ENCODE measurements at places on chromosomes 4 and X.

GRCh38 chr4:123505095-123506010 lies 108.8 kb downstream of the SPRY1 start:
- peak; percentile 90 for DNase-seq
- no peak overlapping the region for H3K27ac ChIP-seq
- peaks cover 45% of the 10 kb centered on the region for H3K27me3 ChIP-seq
- H3K36me3 ChIP-seq: no peaks in the 10 kb centered on the region
- peak overlapping the region; percentile 57 for H3K4me3 ChIP-seq
- peaks cover 12% of the 10 kb centered on the region for H3K4me1 ChIP-seq

DNA sequence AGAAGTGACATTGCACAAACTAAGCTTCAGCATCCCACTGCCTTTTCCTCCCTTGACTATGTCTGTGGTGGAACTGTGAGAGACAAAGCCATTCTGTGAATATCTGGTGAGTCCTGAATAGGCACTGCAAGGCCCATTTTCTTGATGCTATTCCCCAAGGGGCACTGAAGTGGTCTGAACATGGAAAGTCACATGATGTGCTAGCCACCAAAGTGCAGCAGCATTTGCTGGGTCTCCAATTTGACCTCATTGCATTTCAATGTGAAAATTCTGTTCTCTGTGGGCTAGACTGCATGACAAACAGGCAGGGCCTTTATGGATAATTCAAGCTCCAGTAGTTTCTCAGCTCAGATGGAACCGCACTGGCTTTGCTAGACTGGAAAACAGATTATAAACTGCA lies 627.4 kb upstream of the BOD1L1 start:
- DNase-seq: no peak
- no peaks in the 10 kb centered on the region for H3K36me3 ChIP-seq
- H3K4me3 ChIP-seq: no peak overlapping the region

- H3K36me3 ChIP-seq: no peaks in the 10 kb centered on the region
- H3K4me1 ChIP-seq: peaks cover 3% of the 10 kb centered on the region
- H3K27me3 ChIP-seq: no peaks in the 10 kb centered on the region
- no peak overlapping the region for H3K4me3 ChIP-seq
- DNase-seq: no peak
- H3K27ac ChIP-seq: no peak overlapping the region
Measured at GRCh38 chr4:89249716-89250361, 57.8 kb downstream of the GPRIN3 start.

DNA sequence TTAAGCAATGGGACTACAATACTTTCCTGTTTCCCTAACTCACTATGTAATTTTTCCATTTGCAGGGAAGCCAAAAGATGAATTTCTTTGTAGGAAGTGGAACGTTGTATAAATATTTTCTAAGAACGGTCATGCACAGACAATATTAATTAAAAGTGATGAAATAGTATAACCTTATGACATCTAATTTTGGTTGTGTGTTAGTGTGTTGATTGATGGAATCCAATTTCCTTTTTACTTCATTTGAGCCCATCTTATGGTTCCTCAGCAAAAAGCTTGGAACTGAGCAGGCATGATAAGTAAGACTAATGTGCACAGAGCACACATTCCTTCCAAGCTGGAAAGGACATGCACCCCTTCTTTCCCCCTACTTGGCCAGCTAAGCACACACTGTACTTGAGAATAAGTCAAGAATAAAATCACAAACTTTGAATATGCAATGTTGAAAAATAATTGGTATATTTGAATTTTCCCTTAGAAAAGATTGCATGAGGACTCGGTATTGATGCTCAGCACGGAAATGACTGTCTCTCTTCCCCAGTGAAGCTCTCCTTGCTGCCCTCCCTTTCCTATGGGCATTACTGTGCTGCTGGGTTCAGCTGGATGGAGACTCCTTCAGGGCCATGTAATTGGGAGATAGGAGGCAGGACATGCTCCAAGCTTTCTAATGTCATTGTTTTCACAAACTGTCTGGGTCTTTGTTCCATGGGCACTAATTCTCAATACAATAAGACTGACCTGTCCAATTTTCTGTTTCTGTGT lies 19.2 kb upstream of the PDLIM3 start:
- no peak for DNase-seq
- H3K4me3 ChIP-seq: no peak overlapping the region
- no peaks in the 10 kb centered on the region for H3K27me3 ChIP-seq
- H3K27ac ChIP-seq: no peak overlapping the region
- H3K4me1 ChIP-seq: peaks cover 20% of the 10 kb centered on the region

DNA sequence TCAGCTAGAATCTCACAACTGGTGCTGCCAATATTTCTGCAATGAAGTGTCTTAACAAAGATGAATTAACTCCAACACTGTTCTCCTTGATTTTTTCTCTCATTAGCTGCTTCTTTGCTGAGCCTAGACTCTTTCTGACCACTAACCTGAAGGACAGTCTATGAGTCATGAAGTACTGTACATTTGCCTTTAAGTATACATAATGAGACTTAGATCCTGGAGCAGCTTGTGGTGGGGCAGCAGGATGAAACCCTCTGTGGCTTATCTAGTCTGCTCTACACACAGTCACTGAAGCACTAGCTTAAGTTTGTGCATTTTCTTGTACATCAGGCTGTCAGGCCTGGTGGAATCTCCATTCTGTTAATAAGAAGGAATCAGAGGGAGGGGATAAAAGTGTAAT lies 307.4 kb upstream of the SMIM31 start:
- no peaks in the 10 kb centered on the region for H3K36me3 ChIP-seq
- H3K4me3 ChIP-seq: no peak overlapping the region
- H3K27me3 ChIP-seq: no peaks in the 10 kb centered on the region
- DNase-seq: no peak

DNA sequence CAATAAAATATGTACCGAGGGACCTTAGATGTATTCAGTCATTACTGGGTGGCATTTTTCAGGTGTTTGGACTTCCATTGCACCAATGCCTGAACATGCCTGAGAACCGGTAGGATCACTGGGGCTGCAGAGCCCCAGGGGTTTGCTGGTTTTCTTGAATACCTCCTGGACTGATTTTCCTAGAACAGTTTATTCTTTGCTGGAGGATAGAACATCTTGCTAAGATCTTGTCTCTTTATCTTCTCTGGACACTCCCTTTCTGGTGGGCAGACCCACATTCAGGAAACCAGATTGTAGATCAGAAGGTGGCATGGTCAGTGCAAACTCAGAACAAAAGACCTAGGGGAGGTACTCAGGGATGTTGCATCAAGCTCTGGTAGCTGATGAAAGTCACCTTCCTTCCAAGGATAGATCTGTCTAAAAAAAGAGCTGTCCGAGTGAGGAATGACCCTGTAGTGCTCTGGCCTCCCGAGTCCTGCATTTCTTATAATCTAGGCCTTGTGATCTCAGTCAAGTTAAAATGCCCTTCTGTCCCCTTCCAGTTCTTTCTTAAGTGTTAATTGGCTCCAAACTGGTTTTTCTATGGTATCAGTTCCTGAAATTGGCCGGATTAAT lies 84.8 kb downstream of the CLDN34 start:
- H3K4me3 ChIP-seq: no peak overlapping the region
- no peaks in the 10 kb centered on the region for H3K27me3 ChIP-seq
- no peak overlapping the region for H3K27ac ChIP-seq
- DNase-seq: no peak
- H3K4me1 ChIP-seq: peaks cover 16% of the 10 kb centered on the region

DNA sequence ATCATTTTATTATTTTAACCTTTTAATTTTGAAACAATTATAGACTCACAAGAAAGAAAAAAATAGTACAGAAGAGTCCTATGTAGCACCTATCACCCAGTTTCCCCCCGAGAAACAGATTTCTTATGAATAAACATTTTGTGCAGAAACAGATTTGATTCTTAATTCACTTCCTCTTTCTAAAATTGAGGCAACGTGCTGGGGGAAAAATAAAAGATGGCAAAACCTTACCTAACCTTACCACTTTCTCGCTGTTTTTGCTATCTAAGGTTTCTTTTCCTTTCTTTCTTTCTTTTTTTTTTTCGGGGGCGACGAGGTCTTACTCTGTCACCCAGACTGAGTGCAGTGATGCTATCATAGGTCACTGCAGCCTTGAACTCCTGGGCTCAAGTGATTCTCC lies 4.3 kb upstream of the CLNK start:
- no peaks in the 10 kb centered on the region for H3K27me3 ChIP-seq
- peaks cover 5% of the 10 kb centered on the region for H3K4me1 ChIP-seq
- no peaks in the 10 kb centered on the region for H3K36me3 ChIP-seq
- H3K27ac ChIP-seq: no peak overlapping the region
- DNase-seq: no peak

- H3K27ac ChIP-seq: no peak overlapping the region
- H3K27me3 ChIP-seq: no peaks in the 10 kb centered on the region
- DNase-seq: no peak
- no peaks in the 10 kb centered on the region for H3K4me1 ChIP-seq
Measured at GRCh38 chr4:113783701-113784100, 22.2 kb upstream of the CAMK2D start.

- H3K27ac ChIP-seq: no peak overlapping the region
- no peak overlapping the region for H3K4me3 ChIP-seq
- H3K27me3 ChIP-seq: no peaks in the 10 kb centered on the region
- H3K4me1 ChIP-seq: no peaks in the 10 kb centered on the region
- no peaks in the 10 kb centered on the region for H3K36me3 ChIP-seq
- no peak for DNase-seq
Measured at GRCh38 chr4:170306208-170306607, 216.5 kb upstream of the AADAT start.

DNA sequence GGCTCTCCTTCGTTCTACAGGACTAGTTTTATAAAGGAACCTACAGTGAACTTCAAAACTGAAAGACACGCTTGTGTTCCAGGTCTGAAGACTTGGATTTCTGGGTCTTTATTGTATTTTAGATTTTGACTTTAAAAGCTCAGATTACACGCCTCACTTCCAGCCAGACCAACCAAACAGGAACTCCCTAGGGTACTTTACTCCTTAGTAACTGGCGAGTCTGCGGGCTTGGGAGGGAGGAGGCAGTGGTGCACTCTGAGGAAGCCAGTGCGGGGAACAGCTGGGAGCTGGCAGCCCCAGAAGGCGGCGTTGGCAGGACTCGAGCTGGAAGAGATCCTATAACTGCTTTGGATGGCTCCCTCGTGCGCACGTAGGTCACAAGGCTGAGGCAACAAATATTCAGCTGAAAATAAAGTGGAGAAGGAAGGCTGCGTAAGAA lies 391 bp upstream of the PHKA1 start:
- no peaks in the 10 kb centered on the region for H3K4me1 ChIP-seq
- peaks cover 6% of the 10 kb centered on the region for H3K27me3 ChIP-seq
- DNase-seq: peak; percentile 55
- H3K27ac ChIP-seq: no peak overlapping the region

DNA sequence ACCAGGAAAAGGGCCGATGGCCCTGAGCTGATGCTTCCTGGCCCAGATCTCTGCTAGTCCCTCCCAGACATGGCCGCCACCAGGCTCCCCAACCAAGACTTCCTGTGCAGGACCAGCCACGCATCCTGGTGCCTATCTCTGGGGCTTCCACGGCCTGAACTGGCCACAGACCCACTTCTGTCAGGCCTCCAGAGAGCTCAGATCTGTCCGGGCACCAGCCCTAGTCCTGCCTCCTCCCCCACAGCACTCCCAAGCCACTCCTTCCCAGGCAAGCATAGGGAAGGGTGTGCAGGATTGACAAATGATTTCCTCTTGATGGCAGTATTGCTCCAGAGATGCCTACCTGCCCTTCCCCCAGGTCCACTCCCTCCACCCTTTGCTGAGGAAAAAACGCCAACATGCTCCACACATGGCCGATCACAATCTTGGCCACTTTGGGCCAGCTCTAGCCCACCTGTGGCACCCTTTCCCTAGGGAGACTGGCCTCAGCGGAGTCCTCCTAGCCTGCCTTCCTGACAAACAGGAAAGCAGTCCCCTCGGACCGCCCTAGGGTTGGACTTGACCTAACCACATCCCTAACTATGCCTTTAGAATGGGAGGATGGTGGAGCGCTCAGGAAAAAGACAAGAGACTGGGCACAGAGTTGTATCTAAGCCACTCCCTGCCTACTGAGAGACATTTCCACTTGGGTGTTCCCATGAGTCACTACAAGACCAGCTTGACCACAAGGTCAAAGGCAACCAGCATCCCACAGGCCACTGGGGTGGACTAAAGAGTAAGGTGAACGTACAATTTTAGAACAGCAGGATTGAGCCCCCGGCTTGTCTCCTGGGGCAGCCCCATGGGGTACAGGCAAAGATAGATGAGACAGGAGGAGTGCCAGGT lies 277.5 kb upstream of the AGTR2 start:
- H3K4me3 ChIP-seq: no peak overlapping the region
- H3K27ac ChIP-seq: no peak overlapping the region
- DNase-seq: peak; percentile 62
- no peaks in the 10 kb centered on the region for H3K4me1 ChIP-seq

DNA sequence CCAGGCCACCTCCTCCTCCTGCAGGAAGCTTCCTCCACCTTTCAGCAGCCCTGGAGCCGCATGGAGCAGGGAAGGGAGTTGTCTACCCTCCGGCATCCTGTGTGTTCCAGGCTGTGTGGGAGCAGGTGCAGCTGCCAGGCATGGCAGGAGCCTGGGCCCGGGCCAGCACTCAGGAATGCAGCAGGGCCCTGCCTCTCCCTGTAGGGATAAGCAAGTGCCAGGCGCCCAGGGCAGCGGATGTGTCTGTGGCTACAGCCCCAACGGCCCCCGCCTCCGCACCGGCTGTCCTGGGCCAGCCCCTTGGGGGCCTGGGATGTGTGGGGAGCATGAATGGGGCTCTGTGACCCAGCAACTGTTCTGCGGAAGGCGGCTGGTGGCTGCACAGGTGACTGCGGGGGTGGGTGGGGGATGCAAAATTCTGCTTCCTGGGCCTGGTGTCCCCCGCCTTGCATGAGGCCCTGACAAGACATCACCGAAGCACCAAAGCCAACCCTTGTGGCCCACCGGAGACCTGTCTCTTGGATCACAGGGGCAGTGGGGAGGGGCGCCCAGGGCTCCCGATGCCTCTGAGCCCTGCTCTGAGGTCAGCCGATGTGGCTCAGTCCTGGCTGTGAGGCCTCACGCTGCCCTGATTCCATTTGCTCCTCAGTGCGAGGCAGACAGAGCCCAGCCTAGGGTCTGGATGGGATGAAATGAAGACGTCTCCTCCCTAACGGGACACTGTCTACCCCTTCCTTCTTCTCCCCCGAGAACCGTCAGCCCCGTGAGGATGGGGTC lies 1.4 kb upstream of the DOK7 start:
- H3K27ac ChIP-seq: no peak overlapping the region
- no peak overlapping the region for H3K4me3 ChIP-seq
- peaks cover 80% of the 10 kb centered on the region for H3K27me3 ChIP-seq

DNA sequence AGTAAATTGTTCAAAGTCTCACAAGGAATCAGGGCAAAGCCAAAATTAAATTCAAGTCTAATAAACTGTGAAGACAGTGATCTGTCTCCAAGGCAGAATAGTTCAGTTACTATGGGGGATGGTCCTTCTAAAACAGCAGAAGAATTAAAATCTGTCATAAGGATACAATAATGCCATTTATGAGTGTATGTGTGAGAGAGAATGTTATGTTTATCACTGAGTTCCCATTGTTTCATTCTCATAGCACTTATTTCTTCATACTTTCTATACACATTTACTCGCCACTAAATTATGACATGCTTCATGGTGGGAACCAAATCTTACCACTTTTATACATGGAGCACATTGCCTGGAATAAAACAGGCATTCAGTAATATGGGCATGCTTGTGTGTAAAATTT lies 102.5 kb downstream of the AMMECR1 start:
- no peaks in the 10 kb centered on the region for H3K27me3 ChIP-seq
- no peaks in the 10 kb centered on the region for H3K36me3 ChIP-seq
- H3K4me1 ChIP-seq: no peaks in the 10 kb centered on the region
